ENCODE measurements at places on chromosomes 6 and 20.

DNA sequence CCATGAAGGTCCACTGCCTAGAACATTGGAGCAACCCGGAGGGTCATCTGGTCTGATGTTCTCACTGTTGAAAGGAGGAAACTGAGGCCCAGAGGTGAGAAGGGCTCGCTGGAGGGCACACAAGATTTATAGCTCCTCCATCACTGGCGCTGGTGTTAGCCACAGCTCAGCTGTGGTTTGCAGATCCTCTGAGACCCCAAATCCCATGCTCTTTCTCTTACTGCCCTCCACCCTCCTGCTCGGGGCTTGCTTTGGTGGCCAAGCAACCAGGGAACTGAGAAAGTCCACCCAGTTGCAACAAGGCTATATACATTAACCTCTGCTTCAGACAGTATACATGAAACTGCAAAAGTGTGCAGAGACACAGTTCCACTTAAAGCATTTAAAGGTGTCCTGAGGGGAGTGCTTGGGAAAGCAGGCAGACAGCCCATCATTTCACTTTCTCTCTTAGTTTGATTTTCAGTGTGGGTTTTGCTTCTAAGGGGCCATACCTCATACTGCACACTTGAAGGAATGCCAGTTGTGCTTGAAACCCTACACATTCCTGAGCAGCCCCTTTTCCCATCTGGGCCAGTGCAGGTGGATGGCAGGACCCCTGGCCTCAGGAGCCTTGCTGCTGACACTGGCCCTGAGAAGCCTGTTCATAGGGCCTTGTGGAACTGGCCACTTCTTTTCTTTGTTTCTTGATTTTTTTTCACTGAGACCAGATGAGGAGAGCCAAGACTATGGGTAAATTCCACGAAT, 347.6 kb downstream of the CDC5L start:
- DNase-seq: no peak

- DNase-seq: no peak
Observed at GRCh38 chr20:52783769-52784168, 188.4 kb upstream of the TSHZ2 start.

DNA sequence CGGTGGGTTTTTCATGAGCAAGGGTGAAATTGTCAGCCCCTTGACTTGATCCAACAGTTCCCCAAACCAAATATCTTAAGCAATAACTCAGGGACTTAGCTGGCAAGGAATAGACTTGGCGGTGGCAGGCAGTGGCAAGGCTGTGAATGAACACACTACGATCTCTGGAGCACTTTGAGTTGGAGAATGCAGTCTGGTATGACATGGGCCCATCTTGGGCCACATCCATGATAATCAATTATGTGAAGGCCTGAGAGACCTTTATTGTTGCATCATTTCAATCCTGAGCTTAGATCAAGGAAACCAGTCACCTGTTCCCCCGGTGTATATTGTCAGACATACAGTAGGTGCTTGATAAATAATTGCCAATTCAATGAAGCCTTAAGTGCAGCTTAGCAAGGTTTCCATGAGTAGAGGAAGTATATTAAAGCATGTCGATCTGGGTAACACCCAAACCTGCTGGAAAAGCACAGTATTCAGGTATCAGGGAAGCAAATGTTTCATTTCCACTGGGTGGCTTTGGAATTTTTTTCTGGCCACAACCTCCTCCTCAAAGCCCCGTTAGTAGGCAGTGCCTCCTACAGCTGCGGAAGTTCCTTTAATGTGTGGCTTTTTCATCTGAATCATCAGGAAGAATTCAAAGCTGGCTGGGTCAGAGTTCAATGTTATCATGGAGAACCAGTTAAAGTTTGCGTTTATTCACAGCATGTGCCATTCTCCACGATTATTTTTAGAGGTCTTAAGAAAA, 10.2 kb downstream of the CASS4 start:
- peak; percentile 65 for DNase-seq

DNA sequence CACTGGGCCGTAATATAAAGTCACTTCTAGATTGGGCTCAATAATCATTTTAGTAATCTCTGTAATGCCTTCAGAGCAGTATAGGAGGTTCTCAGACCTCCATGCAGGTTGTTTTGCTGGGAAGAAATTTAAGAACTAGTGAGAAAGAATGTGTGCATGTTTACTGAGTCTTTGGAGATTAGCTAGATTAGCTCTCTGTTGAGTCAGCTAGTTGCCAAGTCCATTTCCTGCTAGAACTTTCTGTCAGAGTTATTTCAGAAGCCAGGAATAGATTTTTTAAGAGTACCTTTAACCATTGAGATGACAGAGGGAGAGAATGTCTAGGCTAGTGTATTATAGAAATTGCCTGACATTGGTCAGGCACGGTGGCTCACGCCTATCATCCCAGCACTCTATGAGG, 33.3 kb downstream of the ORC3 start:
- DNase-seq: no peak

- DNase-seq: no peak
Observed at GRCh38 chr6:143060806-143061596, at the start of gene AIG1. AIG1 (plus strand) TSS chr6:143060889; CDS start chr6:143060926, 37 bp downstream.

- no peak for DNase-seq
Observed at GRCh38 chr20:12927489-12927888, 81.3 kb upstream of the SPTLC3 start.

DNA sequence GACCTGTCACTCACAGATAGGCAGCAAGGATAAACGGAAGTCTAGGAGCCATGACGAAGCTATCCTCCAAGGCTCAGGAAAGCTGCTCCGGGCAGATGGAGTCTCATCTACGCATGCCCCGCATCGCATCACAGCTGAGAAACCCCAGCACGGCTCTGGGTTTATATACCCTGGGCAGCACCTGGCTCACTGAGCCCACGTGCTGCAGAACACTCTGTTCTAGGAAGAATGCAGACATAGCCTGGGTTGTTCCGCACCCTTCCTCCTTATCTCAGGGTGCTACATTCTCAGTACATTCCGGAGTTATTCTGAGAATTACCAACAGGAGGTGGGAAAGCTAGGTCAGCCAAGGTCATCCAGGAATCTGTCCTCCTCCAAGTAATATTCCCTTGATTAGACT, 260.4 kb downstream of the CBLN4 start:
- no peak for DNase-seq

GRCh38 chr6:28312939-28313338, 23.0 kb downstream of the ZSCAN31 start:
- DNase-seq: no peak

GRCh38 chr6:127022302-127022701, 96.2 kb upstream of the RSPO3 start:
- no peak for DNase-seq

DNA sequence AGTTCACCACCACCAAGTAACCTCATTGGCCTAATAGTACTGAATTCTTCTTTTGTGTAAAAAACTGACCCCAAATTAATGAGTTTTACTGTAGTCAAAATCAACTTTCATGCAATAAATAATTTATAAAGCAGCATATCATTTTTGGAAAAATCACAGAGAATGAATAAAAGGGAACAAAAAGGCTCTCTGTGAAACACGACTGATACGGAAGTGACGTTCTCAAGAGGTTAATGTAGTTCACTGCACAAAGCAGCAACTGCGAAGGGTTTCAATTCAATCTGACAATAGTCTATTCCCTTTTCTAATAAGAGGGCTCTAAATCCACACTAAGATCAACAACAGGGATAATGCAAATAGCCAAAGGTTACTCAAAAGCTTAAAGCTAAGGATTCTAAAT, 70.3 kb downstream of the PREP start:
- DNase-seq: no peak

DNA sequence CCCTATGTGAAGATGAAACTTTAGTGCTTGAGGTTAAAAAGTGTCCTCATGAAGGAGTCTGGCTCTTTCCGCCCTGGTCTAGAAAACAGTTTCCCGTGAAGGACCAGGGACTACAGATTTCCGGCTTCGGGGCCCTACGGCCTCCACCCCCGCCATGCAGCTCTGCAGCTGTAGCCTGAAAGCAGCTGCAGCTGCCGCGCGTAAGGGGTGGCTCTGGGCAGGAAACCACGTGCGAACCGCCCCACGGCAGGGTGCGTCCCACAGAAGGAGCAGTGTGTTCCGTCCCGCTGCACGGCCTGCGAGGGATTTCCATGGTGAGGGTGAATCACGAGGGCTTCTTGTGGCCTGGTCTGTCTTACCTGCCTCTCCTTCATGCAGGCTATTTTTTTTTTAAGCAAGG, 117.0 kb downstream of the ERMARD start:
- DNase-seq: no peak

- DNase-seq: no peak
Observed at GRCh38 chr6:169424149-169424804, 170.6 kb upstream of the THBS2 start.
